ENCODE measurements at places on chromosomes 6 and 20. TPM values are rescaled to one million over a fixed set of nuclear protein-coding genes. Genes with fewer than 3 reads are reported as not detected.
A peak's percentile ranks its signal among the peaks of the same experiment; 100 is the strongest.

Gene GSTA2
- total RNA-seq, result not detected

Gene PDYN
- not detected for total RNA-seq

Gene OVOL2
- not detected for total RNA-seq

Gene CST5
- not detected for total RNA-seq

Gene TBC1D20
- total RNA-seq, result 33.0 TPM

Gene SULF2
- 141 TPM for total RNA-seq

Gene TDRD6
- 0.74 TPM for total RNA-seq

GRCh38 chr6:115894426-115894992, 166.2 kb downstream of the FRK start:
- DNase-seq, result no peak

- no peak for DNase-seq
Measured at GRCh38 chr6:170156448-170157375, 134.2 kb downstream of the DLL1 start.

DNA sequence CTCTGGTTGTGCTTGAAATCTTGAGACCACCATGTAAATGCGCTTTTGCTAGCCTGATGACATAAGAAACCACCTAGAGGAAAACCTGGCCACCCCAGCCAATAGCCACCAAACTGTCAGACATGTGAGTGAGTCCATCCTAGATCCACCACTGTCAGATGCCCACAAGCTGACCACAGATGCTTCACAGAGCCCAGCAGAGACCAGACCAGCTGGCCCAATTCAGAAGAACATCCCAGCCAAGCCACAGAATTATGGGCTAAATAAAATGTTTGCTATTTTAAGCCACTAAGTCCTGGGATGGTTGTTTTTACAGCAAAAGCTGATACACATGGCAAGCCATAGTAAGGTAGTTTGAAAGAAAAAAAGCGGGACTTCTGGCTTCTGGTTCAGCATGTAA, 425.3 kb downstream of the KIF16B start:
- DNase-seq, result no peak

- DNase-seq, result no peak
Measured at GRCh38 chr6:27452496-27452897, 20.4 kb downstream of the ZNF184 start.

- no peak for DNase-seq
Measured at GRCh38 chr20:17955302-17955701, 13.3 kb downstream of the SNX5 start.

DNA sequence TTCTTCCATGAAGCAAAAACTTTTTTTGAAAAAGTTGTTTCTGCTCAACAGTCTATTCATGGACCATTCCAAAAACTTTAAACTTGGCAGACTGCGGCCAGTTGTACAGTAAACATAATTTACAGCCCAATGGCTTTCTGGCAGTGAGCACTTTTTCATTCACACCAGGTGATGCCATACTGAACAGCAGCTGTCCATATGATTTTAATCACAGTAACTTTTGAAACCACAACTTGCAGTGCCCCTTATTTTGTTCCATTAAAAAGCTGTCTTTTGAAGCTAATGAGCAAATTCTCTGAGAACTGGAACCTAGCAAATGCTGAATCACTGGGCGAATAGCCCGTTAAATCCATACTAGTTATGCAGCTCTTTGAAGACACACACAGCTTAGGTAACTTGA, 576.6 kb downstream of the PTPRT start:
- DNase-seq, result no peak

- no peak for DNase-seq
Measured at GRCh38 chr20:17928633-17929311, 39.8 kb downstream of the SNX5 start.

DNA sequence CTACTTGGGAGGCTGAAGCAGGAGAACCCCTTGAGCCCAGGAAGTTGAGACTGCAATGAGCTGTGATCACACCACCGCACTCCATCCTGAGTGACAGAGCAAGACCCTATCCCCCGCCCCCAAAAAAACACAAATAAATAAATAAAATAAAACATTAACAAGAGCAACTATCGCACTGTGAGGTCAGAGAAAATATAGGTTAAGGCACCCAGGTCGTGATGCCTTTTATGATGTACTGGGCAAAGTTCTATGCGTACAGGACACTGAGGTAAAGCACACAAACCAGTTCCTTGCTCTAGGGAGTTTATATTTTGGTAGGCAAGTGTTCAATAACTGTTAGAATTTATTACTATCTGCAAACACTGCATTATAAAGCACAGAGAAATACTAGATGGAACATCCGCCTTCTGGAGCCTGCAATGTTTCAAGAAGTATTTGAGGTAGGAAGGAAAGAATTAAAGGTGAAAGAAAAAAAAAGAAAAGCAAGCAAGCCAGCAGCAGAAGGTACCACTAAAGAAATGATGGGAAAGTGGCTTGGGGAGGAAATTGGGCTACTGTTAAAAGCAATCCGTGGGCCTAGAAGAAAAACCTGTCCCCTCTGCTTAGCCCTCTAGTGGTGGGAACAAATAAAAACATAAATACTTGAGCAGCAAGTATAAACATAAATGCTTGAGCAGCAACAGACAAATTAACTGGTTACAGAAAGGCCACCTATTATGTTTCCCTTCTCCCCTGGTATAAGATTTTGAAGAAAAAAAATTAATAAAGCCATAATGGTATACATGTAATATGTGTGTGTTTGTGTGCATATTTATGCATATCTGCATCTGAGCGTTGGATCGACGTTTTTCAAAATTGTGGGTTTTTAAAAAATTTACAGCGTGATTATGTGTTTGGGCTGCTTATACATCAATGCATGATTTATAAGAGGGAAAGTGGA, 128.0 kb downstream of the PHACTR1 start:
- DNase-seq, result no peak

DNA sequence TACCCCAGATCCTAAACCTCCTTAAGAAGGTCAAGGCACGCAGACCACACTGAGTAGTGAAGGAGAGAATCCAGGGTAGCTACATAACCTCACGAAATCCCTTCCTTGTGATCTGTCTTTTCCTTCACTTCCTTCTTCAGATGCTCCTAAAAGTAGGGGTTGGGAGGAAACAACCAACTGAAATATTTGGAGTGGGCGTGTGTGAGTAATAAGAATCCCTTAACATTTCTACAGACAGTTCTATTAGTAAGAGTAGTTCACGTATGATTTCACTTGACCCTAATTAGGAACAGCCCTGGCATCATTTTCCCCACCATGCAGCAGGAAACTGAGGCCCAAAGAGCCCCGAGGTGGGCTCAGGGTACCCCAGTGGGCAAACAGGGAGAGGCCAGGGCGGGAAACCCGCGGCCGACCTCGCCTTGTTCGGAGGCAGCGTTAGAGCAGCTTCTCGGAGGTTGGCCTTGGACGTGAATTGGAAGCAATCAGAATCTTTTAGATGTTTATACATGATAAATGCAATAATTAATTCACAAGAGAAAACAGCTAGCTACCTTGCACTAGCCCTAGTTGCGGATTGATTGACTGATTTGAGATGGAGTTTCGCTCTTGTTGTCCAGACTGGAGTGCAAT, 859 bp upstream of the RAE1 start:
- DNase-seq, result no peak

DNA sequence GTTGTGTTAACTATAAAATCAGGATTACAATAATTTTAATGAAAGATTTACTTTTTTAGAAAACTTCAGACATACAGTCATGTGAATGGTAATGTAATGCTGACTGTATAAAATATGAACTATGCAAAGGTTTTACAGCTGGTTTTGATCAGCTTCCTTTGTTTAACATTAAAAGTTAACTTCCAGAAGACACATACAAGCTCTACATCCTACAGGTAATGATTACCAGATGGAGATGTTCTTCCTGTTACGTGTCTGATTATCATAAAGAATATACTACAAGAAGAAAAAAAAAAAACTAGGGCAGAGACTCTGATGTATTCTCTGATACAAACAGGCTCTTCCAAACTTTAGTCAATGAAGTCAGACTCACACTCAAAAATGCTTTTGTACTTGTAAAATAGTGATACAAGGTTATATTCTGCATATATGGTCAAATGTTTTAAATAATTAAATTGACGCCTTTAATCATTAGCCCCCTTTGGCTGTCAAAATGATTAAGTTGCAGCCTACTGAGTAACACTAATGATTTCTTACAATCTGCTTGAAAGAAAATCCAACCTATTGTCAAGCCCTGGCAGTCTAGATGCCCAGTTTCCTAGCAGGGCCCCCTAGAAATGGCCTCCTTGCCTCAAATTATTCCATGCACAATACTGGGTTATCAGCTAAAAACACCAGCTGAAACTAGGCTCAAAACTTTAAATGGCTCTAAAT, 251.8 kb upstream of the RUNX2 start:
- DNase-seq, result no peak

- peak; percentile 28 for DNase-seq
Measured at GRCh38 chr6:89489078-89489477, 56.1 kb downstream of the ANKRD6 start.

DNA sequence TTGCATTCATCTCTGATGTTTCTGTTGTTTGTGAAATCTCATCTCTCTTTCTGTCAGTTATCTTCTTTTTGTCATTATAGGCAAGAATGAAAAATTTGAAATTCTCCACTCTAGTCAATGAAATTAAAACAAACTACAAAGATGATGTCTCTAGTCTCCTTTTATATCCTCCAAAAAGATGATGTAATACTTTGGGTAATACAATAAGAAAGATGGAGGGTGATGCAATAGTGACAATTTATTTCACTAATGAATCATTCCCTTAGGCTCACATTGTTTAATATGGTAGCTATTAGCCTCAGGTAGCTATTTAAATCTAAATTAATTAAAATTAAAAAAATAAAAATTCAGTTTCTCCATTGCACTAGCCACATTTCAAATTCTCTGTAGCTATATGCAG, 145.4 kb downstream of the UST start:
- no peak for DNase-seq

DNA sequence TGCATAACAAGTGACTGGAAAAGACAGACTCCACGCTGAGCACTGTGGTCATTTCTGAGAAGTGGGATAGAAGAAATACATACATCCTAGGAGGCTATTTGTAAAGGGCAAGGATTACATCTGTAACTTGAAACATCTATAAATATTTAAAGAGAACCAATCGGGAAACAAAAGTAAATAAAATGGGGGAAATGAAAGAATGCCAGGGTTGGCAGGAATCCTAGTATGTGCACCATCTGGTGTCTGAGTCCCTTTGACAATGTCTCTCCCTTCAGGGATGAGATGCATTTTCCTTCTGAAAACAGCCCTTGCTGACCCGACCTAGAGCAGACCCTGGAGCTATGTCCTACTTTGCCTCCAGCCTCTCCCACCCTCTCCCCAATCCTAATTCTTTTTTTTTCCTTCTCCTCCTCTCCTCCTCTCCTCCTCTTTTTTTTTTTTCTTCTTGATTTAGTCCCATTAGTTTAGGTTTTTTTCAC, 53.2 kb downstream of the VSTM2L start:
- DNase-seq, result no peak

DNA sequence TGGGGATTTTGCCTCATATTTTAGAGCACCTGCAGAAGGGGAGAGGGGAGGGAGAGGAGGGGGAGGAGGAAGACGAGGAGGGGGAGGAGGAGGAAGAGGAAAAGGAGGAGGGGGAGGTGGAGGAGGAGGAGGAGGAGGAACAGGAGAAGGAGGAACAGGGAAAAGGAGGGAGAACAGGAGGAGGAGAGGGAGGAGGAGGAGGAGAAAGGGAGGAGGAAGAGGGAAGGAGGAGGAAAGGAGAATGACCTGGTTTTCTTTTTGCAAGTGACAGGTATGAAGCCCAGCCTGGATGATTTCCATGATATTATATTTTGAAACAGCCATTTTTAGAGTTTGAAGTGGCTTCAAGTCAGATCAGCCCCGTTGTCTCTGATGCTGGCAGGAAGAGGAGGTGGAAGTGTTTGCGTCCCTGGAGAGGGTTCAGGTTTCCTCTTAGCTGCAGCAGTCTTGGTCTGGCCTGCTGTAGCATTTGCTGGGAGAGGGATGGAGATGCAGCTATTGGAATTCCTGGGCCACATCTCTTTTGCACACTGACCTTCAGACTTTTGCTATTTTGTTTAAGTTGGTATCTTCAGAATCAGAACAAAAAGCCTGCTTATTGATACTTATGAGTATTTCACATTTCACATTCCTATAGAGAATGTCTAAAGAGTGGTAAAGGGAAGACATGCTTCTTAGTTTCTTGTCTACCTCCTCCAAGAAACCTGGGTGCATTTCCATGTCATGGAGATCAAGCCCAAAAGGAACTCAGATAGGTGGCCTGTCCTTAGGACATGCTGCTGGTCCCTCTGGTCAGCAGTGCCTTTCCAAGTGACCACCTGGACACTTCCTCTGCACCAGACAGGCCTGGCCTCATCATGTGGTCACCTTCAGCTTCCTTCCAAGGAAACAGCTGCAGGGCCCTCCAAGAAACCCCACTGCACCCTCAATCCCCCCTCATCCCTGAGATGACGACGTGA, 54.3 kb upstream of the IYD start:
- no peak for DNase-seq

GRCh38 chr6:81938014-81938856, 185.8 kb upstream of the TENT5A start:
- DNase-seq, result no peak

GRCh38 chr6:79202556-79202955, 31.9 kb downstream of the HMGN3 start:
- no peak for DNase-seq

DNA sequence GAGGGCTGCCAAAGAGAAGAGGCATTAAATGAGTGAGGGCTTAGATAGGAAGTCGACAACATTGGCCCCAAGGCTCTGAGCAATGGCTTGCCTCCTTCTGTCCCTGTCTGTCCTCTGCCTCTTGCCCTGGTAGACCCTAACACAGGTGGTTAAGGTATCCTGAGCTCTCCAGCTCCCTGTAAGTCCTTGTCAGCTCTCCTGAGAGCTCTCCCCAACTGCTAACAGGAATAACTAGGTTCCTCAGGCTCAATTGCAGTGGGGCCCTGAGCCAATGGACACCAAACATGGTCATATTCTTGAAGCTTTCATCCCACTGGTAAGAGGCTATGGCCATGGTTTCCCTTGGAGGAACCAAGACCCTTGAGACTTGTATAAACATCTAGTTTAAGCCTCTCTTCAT, 5.0 kb upstream of the CPNE1 start:
- no peak for DNase-seq

DNA sequence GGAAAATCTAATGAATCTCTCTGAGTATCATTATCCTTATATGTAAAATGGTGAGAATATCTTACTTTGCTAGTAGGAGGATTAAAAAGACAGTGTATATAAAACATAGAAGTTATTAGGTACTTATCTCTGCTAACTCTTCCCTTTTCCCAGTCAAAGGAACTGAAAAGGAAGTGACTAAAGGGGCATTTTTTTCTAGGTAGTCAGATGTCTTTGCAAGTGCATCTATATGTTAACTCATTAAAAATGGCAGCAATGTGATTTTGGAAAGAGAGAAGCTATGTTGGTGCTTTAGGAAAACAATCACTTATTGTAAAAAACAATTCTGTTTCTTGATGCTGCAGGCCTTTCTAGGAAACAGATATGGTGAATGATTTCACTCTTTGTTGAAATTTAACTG, 180.9 kb downstream of the SAMD5 start:
- no peak for DNase-seq

DNA sequence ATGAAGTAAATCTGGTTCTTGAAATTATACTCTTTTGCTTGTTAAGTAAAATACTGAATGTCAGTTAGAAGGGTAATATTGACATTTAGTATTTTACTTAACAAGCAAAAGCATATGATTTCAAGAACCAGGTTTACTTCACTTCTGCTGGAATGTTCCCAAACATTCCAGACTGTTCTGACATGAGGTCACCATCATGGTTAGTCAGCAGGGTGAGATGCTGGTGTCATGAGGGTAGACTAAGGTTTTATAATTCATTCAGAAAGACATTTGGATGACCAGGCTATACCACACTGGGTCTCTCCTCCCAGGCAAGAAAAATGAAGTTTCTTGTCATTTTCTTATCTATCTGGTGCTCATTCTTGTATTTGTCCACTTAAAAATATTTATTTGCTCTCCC, 414.4 kb upstream of the MMS22L start:
- DNase-seq, result no peak

- no peak for DNase-seq
Measured at GRCh38 chr6:8170245-8170644, 67.9 kb upstream of the EEF1E1 start.

Measured in posterior vena cava (tissue), 2 donors.